Aorta (tissue), 5 donors: ENCODE measurements at places on chromosomes 1 and 21. TPM values are rescaled to one million over a fixed set of nuclear protein-coding genes. Genes with fewer than 3 reads are reported as not detected.

The KRTAP19-3 gene
- polyA plus RNA-seq = not detected

The DCST2 gene
- 5.6 TPM for polyA plus RNA-seq

The RIMS3 gene
- polyA plus RNA-seq = 6.2 TPM

- no peak for DNase-seq
Measured at GRCh38 chr1:234309243-234309597, 64.0 kb upstream of the COA6 start.

DNA sequence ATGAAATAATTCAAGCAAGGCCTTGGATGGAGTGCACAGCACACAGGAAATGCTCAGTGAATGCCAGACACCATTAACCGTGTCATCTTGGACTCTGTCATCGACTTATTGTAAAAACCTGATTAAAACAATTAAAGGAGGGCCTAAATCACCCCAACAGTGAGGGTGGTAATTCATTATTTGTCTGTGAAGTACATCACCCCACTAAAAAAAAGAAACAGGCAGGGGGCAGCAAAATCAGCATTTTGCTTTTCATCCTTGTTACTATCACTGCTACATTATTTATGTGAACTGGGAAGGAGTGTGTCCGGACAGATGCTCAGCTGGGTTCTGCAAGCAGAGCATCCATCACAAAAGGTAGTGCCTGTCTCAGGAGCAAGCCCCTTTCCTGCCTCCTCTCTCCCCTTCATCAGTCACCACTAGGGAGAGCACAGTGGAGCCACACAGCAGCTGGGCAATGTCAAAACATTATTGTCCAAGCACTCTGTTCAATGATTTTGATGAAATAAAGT, 98.5 kb downstream of the RERE start:
- DNase-seq = no peak

- DNase-seq = no peak
Measured at GRCh38 chr1:164718821-164719220, 159.8 kb downstream of the PBX1 start.

DNA sequence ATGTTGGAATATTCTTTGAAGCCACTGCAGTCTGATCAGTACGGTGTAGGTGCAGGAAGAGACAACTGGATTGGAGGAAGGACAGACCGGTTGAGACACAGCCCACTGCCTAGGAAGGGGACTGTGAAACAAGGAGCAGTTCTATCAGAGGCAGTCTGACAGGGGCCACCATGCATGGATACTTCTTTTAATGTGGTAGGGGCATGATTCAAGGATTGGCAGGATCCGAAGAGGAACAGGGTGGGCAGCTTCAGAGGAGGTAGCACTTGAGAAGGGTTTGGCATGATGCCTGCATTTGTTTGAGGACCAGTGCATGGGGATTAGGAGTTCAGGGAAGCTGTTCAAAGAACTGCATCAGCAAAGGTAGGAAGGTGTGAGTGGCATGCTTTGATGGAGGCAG, 167.9 kb downstream of the DYRK1A start:
- DNase-seq = no peak

- DNase-seq = no peak
Measured at GRCh38 chr1:2463396-2463795, 12.7 kb upstream of the PLCH2 start.

- DNase-seq = no peak
Measured at GRCh38 chr1:97145321-97145956, 423.9 kb downstream of the PTBP2 start.
